Psoas muscle (tissue), 8 donors: ENCODE measurements at places on chromosomes 4 and X. TPM values are rescaled to one million over a fixed set of nuclear protein-coding genes. Genes with fewer than 3 reads are reported as not detected.

- H3K27ac ChIP-seq, result no peak overlapping the region
- no peaks in the 10 kb centered on the region for H3K36me3 ChIP-seq
- no peak overlapping the region for H3K4me3 ChIP-seq
- H3K27me3 ChIP-seq, result no peaks in the 10 kb centered on the region
- DNase-seq, result no peak
These were observed 222.4 kb downstream of the SHROOM3 start for GRCh38 chr4:76657443-76657842.

Gene UGT2A3
- 0.16 TPM for polyA plus RNA-seq

DNA sequence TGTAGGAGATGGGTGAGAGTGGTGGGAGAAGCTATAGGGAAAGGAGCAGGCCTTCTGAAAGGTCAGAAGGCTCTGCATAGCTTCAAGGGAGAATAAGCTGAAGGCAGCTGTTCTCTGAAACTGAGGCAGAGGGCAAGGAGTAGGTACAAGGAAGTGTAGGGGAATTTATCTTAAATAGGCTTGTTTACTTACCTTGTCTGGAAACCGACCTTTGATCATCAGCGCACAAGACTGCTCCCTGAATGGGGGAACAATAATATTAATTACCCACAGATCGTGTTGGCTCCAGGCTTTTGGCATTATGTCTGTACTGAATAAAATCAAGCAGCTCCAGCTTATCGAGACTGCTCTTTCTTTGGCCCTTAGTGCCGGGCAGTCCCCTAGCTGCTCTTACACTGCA, 175.5 kb upstream of the MAGEB16 start:
- no peaks in the 10 kb centered on the region for H3K4me1 ChIP-seq
- no peak overlapping the region for H3K27ac ChIP-seq
- DNase-seq, result no peak

- peak; percentile 18 for DNase-seq
- H3K4me3 ChIP-seq, result peak within 1 kb of the TSS; percentile 57
- no peaks in the 10 kb centered on the region for H3K36me3 ChIP-seq
These were observed at the start of gene LRCH2 for GRCh38 chrX:115233497-115234455. Gene LRCH2, minus strand, starts transcription at chrX:115234096. Its CDS starts 55 bp downstream, at chrX:115234041.

- H3K4me3 ChIP-seq, result no peak overlapping the region
- H3K36me3 ChIP-seq, result no peaks in the 10 kb centered on the region
- no peaks in the 10 kb centered on the region for H3K4me1 ChIP-seq
- no peak overlapping the region for H3K27ac ChIP-seq
- no peaks in the 10 kb centered on the region for H3K27me3 ChIP-seq
These were observed 167.5 kb downstream of the ADGRA3 start for GRCh38 chr4:22348410-22348809.

Gene GAGE2A
- not detected for polyA plus RNA-seq

Gene TACR3
- polyA plus RNA-seq, result 0.06 TPM

DNA sequence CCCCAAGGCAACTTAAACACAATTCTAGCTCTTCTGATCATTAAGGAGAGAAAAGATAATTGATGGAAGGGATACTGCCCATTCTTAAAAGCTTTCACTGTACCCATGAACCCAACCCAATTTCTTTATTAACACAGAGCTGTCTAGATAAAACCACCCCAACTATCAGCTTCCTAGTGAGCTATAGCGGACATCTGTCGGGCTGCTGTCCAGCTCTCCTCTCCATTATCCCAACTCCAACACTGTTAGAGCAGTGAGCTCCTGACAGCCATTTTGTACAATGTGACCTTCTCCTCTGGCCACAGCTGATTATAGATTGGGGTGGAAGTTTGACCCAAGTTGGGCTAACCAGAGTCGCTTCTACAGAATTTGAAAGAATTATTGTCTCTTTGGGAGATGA, 66.1 kb downstream of the HADH start:
- no peak overlapping the region for H3K4me3 ChIP-seq
- DNase-seq, result no peak
- H3K4me1 ChIP-seq, result no peaks in the 10 kb centered on the region
- no peak overlapping the region for H3K27ac ChIP-seq

- no peaks in the 10 kb centered on the region for H3K36me3 ChIP-seq
- no peak overlapping the region for H3K27ac ChIP-seq
- DNase-seq, result no peak
- no peak overlapping the region for H3K4me3 ChIP-seq
- H3K4me1 ChIP-seq, result no peaks in the 10 kb centered on the region
These were observed 997.3 kb downstream of the ARAP2 start for GRCh38 chr4:35247047-35247446.

Gene ERAS
- polyA plus RNA-seq, result not detected

DNA sequence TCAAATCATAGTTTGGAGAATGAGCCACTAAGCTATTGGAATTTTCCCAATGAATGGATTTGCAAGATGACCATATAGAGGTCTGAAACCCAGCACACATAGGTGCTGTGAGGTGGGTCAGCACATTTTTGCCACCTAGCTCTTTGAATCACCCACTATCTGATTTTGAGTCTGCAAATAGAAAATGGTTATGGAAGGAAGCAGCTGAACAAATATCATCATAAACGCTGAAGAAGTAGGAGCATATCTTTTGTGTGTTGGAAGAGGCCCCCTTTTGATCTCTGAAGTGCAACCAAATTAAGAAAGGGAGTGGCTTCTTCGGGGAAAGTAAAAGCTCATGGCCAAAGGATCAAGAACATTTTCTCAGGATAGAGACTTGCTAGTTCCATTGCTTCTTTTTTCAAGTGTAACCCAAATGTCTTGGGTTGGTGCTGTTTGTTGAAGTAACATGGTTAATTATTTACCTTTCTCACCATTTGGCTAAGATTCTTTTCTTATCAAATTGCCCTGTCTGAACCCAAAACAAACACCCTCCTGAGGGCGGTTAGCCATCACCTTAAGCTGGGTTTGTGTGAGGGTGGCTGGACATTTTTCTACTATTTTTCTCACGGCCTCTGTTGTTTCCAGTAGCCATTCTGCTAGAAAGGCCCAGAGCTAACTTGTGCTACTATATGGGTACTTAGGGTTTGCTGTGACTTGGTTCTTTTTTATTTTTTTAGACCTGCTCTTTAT, 18.4 kb upstream of the SORBS2 start:
- no peaks in the 10 kb centered on the region for H3K27me3 ChIP-seq
- H3K27ac ChIP-seq, result no peak overlapping the region
- H3K36me3 ChIP-seq, result no peaks in the 10 kb centered on the region
- DNase-seq, result no peak

Gene MAGEA9B
- polyA plus RNA-seq, result not detected

Gene MID1IP1
- polyA plus RNA-seq, result 11.0 TPM

DNA sequence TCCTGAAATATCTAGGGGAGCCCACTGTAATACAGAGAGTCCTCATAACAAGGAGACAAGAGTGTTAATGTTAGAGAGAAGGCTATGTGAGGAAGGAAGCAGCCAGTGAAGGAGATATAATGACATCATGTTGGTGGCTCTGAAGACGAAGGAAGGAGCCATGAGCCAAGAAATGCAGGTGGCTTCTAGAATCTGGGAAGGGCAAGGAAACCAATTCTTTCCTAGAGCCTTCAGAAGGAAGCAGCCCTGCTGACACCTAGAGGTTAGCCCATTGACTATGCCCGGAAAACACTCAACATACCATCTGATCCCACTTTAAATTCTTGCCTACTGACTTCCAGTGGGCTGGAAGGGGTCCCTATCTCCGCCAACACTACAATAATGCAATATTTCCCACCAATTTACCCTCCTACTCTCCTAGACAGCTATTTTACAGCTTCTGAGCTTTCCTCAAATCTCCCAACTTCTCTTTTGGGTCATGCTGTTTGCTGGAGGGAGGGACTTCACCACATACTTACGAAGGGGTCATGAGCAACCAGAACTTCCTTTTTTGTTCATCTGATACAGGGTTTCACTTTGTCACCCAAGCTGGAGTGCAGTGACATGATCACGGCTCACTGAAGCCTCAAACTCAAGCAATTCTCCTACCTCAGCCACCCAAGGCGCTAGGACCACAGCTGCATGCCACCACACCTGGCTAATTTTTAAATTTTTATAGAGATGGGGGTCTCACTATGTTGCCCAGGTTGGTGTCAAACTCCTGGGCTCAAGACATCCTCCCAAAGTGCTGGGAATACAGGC, 25.2 kb upstream of the G3BP2 start:
- H3K27me3 ChIP-seq, result no peaks in the 10 kb centered on the region
- no peak overlapping the region for H3K4me3 ChIP-seq
- H3K27ac ChIP-seq, result peak overlapping the region; percentile 87
- no peak for DNase-seq
- peaks cover 4% of the 10 kb centered on the region for H3K4me1 ChIP-seq
- H3K36me3 ChIP-seq, result no peaks in the 10 kb centered on the region

DNA sequence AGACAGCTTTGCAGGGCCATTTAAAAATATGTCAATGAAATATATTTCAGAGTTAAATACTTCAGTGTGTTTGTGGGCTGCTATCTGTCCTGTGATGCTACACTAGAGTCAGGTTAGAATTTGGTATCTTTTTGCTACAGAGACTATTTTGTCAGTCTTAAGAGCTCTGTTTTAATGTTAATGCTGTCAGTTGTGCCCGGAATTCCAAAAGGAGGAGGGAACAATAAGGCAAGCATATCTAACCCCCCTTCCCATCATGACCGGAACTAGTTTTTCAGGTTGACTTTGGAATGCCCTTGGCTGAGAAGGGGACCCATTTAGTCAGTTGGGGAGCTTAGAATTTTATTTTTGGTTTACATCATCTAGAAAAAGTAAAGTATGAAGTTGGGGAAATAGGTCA, 34.9 kb upstream of the SLC25A4 start:
- no peak overlapping the region for H3K4me3 ChIP-seq
- no peaks in the 10 kb centered on the region for H3K27me3 ChIP-seq
- no peaks in the 10 kb centered on the region for H3K36me3 ChIP-seq
- peaks cover 20% of the 10 kb centered on the region for H3K4me1 ChIP-seq

Gene GYG2
- 0.42 TPM for polyA plus RNA-seq

Gene FAM184B
- polyA plus RNA-seq, result 0.51 TPM
